H9 (cell line): ENCODE measurements at places on chromosomes 3 and 15. TPM values are rescaled to one million over a fixed set of nuclear protein-coding genes. Genes with fewer than 3 reads are reported as not detected.

GRCh38 chr3:72397586-72397985 lies 450.7 kb downstream of the SHQ1 start:
- no peaks in the 10 kb centered on the region for H3K27me3 ChIP-seq
- H3K4me3 ChIP-seq, result no peak overlapping the region
- H3K36me3 ChIP-seq, result no peaks in the 10 kb centered on the region
- DNase-seq, result no peak
- no peak overlapping the region for H3K27ac ChIP-seq

- no peaks in the 10 kb centered on the region for H3K27me3 ChIP-seq
- H3K4me3 ChIP-seq, result no peak overlapping the region
- H3K36me3 ChIP-seq, result no peaks in the 10 kb centered on the region
- H3K4me1 ChIP-seq, result peaks cover 2% of the 10 kb centered on the region; the same call in 1 of the 2 replicates
- no peak for DNase-seq
Measured at GRCh38 chr3:71964170-71964569, 179.2 kb upstream of the PROK2 start.

GRCh38 chr15:49901321-49901720 lies 217.7 kb downstream of the ATP8B4 start:
- H3K27ac ChIP-seq, result no peak overlapping the region
- no peaks in the 10 kb centered on the region for H3K4me1 ChIP-seq
- H3K36me3 ChIP-seq, result no peaks in the 10 kb centered on the region
- DNase-seq, result no peak
- no peaks in the 10 kb centered on the region for H3K27me3 ChIP-seq

DNA sequence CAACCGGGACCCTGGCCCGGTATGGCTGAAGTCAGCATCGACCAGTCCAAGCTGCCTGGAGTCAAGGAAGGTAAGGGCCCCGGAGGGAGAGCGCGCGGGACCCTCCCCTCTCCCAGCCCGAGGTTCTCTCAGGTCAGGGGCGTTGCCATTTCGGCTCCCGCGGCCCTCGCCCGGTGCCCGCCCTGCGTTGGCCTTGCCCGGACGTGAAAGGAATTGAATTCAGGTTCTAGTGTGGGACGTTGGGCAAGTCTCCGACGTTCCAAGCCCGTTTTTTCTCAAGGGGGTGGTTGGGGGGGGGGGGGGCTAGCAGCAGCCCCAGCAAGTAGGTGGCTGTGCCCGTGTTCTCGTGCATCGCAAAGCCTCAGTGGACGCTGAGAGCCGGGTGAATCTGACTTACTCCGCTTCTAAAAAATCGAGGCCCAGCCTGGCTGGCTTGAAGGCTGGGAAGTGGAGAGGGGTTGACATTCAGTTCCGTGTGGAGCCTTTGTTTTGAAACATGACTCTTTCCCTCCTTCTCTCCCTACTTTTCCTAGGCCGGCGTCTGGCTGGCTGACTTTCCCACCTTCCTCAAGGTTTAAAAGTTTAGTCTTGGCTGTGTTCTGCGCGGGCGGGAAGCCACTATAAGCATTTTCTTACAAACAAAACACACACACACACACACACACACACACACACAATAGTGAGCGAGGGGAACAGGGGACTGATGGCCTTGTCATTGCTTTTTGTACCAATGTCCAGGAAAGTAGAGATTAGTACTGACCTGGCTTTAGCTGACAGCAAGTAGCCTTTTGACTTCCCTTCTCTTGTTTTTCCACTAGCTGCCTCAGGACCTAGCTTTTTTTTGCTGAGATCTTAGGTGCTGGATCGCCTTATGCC lies at the start of gene UTS2B:
Gene UTS2B (minus strand): TSS at position 873 of the 876 bp plus-strand sequence. CDS start 48,337 bp downstream, outside the sequence.
- no peaks in the 10 kb centered on the region for H3K36me3 ChIP-seq
- H3K27ac ChIP-seq, result no peak within 1 kb of the TSS

The ALDH1L1 gene
- total RNA-seq, result 0.68 and 0.90 TPM in 2 replicates
